AG09309 (cell line): ENCODE measurements at places on chromosomes 2 and 18.

DNA sequence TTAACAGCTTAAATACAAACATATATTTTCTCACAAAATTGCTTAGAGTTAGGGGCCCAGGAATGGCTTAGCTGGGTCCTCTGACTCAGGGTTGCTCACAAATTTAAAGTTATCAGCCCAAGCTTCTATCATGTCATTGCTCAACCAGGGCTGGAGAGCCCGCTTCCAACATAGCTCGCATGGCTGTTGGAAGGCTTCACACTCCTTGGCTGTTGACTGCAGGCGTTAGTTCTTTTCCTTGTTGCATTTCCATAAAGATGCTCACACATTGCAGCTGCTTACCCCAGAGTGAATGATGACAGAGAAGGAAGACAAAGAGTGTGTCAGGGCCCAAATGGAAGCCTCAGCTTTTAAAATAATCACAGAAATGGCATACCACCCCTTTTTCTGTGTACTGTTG, 62.9 kb upstream of the TFPI start:
- DNase-seq: no peak

DNA sequence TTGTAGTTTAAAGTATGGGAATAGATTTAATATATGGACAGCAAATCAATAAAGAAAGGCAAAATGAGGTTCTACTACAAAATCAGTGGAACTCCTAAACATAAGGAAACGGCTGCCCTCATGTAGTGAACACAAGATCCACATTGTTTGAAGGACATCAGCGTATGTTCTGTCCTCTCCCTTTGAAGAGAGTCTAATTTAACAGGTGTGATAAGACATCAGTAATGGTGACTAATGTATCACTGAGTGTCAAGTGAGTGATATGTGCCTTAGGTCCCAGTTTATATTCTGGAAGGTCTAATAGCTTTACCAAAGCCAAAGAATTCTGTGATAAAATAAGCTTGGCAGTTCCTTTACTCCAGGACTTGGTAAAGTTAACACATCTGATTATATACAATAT, 248.7 kb downstream of the PTPRM start:
- no peak for DNase-seq

- DNase-seq: no peak
Observed at GRCh38 chr2:240240781-240241180, 100.3 kb upstream of the OTOS start.

DNA sequence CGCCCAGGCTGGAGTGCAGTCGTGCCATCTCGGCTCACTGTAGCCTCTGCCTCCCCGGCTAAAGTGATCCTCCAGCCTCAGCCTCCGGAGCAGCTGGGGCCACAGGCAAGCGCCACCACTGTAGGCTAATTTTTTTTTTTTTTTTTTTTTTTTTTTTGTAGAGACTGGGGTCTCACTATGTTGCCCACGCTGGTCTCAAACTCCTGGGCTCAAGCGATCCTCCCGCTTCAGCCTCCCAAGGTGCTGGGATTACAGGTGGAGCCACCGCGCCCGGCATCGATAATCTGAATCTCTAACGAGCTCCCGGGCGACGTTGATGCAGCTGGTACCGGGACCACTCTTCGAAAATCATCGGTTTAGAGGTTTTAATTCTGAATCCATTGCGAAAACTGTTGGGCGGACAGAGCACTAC, 520 bp upstream of the CYP20A1 start:
- no peak for DNase-seq

DNA sequence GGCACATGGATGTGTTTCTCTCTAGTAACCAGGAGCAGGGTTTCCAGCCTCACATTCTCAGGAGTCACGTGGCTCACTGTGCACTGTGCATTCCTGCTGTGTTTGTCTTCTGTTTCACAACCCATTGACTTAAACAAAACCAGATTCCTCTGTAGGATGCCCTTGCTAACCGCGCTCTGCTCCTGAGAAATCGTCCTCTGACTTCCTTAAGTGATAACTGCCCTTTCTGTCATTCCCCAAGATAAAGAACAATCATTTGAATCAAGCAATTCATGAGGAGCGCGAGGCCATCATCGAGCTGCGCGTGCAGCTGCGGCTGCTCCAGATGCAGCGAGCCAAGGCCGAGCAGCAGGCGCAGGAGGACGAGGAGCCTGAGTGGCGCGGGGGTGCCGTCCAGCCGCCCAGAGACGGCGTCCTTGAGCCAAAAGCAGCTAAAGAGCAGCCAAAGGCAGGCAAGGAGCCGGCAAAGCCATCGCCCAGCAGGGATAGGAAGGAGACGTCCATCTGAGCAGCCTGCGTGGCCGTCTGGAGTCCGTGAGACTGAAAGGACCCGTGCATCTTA, 60.2 kb downstream of the RALBP1 start:
- peak; percentile 91 for DNase-seq

GRCh38 chr2:234293973-234294372, 202.9 kb downstream of the ARL4C start:
- no peak for DNase-seq

GRCh38 chr2:231219289-231219688, 20.9 kb downstream of the ARMC9 start:
- DNase-seq: no peak

GRCh38 chr2:204665207-204665606, 119.9 kb downstream of the PARD3B start:
- DNase-seq: no peak

GRCh38 chr2:175743011-175743410, 259.1 kb downstream of the LNPK start:
- DNase-seq: no peak

- no peak for DNase-seq
Observed at GRCh38 chr18:34281722-34282121, 57.0 kb upstream of the NOL4 start.

GRCh38 chr2:365367-366275, 77.7 kb upstream of the ALKAL2 start:
- no peak for DNase-seq

DNA sequence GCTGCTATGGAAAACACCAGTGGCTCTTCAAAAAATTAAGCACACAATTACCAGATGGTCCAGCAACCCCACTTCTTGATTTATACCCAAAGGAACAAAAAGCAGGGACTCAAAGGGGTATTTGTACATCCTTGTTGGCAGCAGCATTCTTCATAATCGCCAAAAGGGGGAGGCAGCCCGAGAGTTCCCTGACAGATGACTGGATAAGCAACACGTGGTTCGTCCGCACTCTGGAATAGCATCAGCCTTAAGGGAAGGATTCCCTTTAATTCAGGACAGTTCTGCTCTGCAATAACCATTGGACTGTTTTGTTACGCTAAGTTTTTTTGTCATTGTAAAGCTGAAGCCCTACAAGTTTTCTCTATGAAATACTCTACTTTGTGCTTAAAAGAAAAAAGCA, 76.7 kb upstream of the TWIST2 start:
- DNase-seq: no peak

- peak; percentile 91 for DNase-seq
Observed at GRCh38 chr2:12106440-12107080, 360.1 kb downstream of the LPIN1 start.

- peak; percentile 7 for DNase-seq
Observed at GRCh38 chr2:86584151-86584913, 21.1 kb upstream of the CHMP3 start.

- DNase-seq: no peak
Observed at GRCh38 chr18:53946594-53946993, 277.9 kb downstream of the MBD2 start.

DNA sequence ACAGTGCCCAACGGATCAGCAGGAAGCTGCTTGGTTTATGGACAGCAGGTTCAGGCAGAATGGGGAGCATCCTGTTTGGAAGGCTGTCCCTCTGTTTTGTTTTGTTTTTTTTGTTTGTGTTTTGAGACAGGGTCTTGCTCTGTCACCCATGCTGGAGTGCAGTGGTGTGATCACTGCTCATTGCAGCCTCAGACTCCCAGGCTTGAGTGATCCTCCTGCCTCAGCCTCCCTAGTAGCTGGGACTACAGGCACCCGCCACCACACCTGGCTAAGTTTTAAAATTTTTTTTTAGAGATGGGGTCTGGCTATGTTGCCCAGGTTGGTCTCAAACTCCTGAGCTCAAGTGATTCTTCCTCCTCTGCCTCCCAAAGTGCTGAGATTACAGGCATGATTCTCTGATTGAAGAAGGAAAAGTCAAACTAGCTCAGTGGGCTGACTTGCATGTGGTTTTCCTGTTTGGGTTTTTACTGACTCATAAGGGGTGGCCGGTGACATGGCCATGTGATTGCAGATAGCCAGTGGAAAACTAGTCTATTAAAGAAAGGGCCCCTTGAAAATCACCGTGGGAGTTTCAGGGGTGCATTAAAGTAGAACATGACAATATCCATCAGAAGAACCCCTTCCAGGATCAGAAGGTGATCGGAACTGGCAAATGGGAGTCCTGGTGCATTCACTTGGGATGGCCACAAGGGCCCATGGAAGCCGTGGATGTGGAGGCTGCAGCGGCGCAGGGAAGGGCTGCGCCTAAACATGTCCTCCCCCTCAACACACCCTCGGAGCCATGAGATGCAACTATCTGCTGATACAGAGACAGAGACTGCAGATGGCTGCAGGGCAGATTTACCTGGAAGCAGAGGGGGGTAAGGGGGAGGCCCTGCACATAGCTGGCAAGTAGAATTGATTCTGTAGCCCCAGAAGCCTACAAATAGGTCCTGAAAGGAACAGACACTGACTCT, 26.5 kb downstream of the AQP12B start:
- no peak for DNase-seq

- no peak for DNase-seq
Observed at GRCh38 chr18:49322765-49323490, 137.5 kb downstream of the DYM start.

GRCh38 chr18:7230626-7231349, at the start of gene LRRC30:
LRRC30 (plus strand) TSS chr18:7231089; CDS start chr18:7231139, 50 bp downstream.
- DNase-seq: no peak

DNA sequence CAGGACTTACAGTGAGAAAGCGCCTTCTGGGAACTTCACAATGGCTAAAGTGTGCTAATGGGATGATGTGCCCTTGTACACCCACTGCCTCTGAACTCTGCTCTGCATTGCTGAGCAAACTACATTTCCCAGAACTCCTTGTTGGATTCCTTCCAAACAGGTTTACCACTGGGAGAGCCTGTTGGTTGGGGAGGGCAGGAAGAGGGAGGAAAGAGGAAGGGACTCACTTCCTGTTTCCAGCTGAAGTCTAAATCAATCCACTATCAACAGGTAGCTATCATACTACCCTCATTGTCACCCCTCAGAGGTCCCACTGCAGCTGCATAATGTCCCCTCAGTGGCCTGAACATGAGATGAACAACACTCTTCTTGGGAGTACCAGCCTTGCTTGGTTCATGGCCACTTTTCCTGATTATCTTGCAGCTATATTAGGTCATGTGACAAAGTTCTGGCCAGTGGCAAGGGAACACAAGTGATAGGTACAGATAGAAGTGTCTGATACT, 109.7 kb downstream of the MSH2 start:
- no peak for DNase-seq

GRCh38 chr2:120511947-120512710, 166.2 kb downstream of the INHBB start:
- DNase-seq: no peak

GRCh38 chr2:27920148-27920885, 29.8 kb downstream of the BABAM2 start:
- DNase-seq: no peak

DNA sequence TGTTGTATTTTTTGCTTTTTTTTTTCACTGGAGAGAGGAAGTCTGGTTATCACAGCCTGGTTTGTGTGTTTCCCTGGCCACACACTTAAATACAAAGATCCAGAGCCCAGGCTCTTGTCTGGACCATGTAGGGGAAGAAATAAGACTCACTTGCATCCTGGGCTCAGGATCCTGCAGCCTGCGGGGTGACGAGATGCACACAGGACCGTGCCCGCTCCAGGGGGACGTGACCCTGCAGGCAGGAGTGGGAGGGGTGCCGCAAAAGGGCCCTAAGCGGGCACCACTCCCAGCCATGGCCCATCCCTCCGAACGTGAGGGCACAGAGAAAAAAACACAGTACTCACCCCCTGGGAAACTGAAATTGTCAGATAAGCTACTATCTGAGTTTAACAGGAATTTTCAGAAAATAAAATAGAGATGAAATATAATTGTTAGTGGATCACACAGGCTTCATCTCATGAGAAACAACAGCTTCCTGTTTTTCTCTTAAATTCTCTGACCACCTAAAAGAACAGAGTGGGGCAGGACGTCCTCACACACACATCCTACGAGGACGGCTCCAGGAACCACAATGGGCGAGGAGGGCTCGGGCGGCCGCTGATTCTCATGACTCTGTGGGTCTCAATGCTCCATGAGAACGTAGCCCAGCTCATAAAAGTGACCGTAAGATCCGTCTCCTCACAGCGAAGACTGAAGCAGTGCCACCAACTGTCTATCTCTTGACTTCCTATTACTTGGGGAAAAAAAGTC, 142.6 kb upstream of the ALKAL2 start:
- no peak for DNase-seq

DNA sequence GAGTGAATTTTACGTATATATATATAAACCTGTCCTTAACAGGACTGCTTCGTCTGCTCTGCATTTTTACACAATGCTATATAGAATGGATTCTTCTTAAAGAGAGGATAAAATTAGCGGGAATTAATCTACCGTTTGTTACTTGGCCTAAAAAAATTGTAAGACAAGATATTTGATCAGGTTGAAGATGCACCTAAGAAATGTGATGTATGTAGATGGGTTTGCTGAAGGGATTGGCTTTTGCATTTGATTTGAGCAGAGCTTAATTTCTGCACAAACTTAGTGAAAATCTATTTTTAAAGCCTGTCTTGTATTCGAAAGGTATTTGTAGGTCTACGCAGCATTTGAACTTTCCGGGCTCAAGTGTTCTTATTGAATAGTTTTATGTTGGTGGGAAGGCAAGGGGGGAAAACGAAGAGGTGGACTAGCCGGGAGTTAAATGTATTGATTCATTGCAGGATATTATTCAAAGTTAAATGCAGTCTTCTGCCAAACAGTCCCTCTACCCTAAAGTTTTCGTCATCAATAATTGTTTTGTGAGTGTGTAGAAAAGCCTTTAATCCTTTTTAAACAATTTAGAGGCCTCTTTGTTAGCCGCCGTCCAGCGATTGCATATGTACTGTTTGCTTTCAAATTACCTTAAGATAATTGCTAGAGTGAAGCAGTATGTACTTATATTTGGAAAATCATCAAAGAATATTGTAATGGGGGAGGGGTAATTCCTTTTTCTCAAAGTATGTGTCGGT, 1.2 kb downstream of the PPP1CB start:
- DNase-seq: no peak

DNA sequence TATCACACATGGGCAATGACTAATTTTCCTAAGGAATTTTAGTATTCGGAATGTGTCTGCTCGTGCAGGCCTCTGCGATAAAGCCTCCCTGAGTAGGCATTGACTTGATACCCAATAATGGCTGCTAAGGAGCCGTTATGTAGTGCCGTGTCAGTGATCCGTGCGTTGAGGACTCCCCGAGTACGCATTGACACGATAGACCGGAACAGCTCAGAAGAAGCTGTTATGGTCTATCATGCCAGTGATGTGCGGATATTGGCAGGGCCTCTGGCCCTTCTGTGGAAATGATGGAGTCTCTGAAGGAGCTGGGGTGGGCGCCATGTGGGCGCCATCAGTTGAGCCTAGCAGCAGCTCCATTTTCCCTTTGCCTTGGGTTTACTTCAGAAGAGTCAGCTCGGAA, 29.1 kb downstream of the ZEB2 start:
- DNase-seq: no peak
